ENCODE measurements at places on chromosomes 4 and X.

GRCh38 chrX:139828033-139828432 is 104.8 kb downstream of the ATP11C start:
- DNase-seq: no peak

DNA sequence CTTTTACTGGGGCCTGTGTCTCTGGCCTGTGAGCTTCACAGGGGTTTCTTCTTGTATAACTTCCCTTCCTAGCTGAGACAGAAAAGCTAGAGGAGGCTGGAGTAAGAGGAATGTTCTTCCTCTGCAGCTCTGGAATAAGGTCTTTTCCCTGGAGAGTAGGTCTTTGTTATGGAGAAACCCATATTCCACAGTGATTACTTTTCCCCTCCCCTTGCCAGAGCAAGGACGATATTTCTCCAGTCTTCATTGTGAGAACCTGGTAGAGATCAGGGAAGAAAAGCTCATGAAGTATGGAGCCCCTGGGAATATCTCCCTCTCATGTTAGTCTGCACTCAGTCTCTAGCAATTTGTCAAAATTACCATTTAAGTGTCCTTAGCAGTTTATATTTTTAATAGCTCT is 18.7 kb upstream of the GLRB start:
- DNase-seq: no peak

DNA sequence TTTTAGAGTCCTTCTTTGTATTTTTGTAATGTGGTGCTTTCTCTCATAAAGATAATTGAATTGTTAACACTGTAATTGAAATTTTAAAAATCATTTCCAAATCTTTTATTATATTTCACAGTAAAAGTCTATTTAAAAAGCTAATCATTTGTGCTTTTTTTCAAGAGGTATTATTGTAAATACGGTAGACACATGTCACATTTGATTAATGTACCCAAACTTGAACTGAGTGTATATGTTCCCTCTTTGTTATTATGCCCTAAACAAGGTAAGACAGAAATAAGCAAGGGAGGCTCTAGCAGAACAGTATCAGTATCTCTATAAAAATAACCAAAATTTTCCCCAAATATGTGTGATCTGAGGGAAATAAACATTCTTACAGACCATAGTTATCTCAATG is 21.5 kb upstream of the LARP1B start:
- DNase-seq: no peak

DNA sequence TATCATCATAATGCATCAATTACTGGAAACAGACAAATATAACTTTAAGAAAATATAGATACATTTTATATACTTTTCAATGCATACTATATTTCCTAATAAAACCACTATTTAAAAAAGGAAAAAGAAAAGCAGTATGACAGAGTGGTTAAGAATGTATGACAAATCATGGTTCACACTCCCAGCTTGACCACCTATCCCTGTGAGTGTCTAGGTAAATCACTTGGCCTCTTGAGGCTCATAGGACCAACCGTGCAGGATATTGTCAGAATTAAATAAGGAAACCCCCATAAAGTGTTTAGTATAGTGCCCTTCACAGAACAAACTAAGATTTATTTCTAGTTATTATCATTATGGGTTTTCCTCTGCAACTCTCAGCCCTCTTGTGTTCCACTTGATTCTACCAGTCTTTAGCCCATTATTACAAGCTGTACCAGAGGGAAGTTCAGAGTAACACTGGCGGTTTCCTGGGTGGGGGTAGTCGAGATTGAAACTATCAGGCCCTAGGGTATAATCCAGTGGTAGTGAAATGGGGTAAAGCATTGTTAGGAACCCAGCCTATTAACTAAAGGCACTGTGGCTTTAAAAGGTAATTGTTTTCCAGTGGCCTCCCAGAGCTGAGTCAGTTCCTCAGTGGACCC is 55.5 kb upstream of the PAK3 start:
- no peak for DNase-seq

DNA sequence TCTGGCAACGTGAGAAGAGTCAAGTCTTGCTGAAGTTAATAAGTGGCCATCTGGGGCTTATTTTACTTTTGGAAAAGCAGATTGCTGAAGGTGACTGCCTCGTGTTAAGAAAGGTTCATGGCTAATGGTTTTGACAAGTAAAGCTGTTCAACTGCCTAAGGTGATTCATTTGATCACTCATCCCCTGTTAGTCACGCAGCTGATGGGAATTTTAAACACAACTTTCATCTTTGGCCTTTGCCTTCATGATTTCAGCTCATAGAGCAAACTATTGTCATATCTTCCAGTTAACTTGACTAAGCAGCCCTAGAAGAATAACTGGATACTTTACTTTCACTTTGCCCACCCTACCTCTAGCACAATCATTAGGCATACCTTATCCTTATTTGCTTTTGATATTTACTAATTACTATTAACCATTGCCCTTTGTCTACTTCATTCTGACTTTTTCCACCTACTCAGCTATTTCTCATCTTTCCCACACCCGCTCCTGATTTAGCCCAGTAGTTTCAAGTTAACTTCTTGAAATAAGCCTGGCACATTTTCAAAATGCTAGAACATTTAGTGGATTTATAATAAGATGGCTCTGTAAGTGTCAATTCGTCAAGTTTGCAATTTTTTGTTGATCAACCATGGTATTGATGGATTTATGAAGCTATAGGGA is 170.6 kb upstream of the S100G start:
- no peak for DNase-seq

- no peak for DNase-seq
These were observed 37.0 kb upstream of the ATP6AP2 start for GRCh38 chrX:40543661-40544328.

GRCh38 chr4:25466966-25467697 is 90.1 kb downstream of the ANAPC4 start:
- DNase-seq: no peak

GRCh38 chr4:176735300-176735699 is 57.4 kb downstream of the VEGFC start:
- no peak for DNase-seq

DNA sequence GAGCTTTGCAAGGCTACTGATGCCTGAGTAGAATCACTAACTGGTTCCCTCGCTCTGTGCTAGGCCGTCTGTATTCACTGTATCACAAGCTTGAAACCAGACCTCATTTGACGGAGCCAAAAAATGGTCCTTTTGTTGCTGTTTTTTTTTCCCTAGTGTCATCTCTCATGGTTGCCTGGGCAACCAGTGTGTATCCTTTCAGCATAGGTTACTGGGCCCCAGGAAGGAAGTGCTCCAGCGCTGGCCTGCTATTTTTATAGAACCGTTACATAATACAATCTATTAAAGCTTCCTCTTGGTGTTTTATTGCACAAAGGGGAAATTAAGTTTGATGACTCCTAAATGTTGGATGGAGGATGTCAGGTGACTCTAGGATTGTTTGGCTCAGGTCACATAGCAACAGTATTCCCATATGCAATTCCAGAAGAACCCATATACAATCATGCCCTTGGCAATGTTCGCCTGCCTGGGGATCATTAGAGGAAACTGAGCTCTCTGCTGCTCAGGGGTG is 220.4 kb downstream of the SPRY1 start:
- no peak for DNase-seq

DNA sequence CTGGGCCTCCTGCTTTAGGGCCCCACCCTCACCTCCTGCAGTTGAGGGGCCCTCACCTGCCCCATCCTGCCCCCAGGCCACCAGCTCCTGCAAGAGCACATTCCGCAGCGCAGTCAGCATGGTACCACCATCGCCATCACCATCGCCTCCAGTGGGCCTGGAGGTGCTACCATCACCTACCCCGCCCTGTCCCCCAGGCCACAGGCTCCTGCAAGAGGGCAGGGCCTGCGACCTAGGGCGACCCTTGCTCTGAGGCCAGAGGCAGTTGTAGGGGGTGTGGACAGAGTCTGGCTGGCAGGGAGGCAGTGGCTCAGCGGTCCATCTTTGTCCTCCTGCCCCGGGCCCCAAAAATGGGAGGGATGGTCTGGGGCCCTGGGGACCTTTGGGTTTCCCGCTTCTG is 3.9 kb upstream of the HAUS7 start:
- DNase-seq: no peak

DNA sequence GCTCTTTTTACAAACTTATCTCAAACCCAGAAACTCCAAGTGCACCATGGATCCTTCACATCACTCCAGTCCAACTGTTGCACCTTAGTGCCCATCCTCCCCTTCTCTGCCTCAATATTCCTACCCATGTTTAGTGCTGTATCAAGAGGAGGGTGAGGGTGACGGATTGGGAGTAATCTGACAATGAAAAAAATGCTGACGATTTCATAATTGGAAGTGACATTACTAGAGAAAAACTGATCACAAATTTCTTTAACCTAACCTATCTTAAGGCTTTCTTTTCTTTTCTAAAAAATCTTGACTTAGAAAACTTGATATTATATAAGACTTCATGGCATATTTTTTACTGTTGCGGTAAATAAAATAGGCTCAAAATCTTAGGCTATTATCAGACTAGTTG is 1.5 kb upstream of the DCAF12L2 start:
- no peak for DNase-seq

GRCh38 chr4:27397886-27398285 is 537.2 kb downstream of the STIM2 start:
- no peak for DNase-seq

- DNase-seq: no peak
These were observed 502.9 kb downstream of the ANKRD50 start for GRCh38 chr4:124209626-124210025.

- DNase-seq: no peak
These were observed 94.5 kb downstream of the CASK start for GRCh38 chrX:41828826-41829225.

DNA sequence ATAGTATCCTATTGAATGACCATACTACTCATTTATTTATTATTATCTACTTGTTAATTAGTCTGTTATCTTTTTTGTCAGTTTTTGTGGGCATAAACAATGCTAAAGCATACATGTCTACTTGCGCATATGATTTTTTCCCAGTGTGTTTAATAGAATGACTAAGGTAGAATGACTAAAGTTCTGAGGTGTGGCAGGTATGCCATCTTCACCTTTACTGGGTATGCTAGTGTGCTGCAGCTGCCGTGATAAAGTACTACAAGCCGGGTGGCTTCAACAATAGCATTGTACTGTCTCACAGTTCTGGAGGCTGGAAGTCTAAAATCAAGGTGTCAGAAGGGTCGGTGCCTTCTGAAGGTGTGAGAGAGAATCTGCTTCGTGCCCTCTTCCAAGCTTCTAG is 19.2 kb downstream of the CD38 start:
- DNase-seq: no peak

GRCh38 chr4:15740764-15741404 is 37.2 kb upstream of the CD38 start:
- DNase-seq: no peak

DNA sequence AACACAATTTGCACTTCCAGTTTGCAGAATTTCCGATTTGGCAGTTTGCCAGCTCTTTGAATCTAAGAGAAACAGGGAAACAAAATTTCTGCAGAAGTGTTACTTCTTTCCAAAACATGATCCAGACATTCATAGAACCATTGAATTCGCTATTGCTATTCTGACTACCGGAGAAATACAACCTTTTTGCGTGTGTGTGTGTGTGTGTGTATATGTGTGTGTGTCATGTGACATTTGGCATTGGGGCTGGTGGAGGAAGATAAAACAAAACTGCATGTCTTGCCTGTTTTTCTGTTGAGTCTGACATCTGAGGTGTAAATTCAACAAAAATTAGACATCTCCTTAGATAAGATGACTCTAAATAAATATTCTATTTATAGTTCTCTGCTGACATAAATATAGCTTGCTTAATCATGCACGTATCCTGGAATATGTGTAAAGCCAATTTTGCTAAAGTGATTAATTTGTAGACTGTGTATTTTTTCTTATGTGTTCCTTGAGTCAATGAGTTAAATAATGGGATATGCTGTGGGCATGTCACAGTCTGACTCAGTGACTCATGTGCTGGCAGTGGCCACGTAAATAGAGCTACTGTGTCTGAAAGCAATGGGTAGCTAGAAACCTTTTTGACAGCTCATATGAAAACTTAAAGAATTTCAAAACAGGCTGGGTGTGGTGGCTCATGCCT is 98.9 kb downstream of the HPGD start:
- no peak for DNase-seq

GRCh38 chrX:104137496-104137895 is 19.3 kb downstream of the SLC25A53 start:
- DNase-seq: no peak

DNA sequence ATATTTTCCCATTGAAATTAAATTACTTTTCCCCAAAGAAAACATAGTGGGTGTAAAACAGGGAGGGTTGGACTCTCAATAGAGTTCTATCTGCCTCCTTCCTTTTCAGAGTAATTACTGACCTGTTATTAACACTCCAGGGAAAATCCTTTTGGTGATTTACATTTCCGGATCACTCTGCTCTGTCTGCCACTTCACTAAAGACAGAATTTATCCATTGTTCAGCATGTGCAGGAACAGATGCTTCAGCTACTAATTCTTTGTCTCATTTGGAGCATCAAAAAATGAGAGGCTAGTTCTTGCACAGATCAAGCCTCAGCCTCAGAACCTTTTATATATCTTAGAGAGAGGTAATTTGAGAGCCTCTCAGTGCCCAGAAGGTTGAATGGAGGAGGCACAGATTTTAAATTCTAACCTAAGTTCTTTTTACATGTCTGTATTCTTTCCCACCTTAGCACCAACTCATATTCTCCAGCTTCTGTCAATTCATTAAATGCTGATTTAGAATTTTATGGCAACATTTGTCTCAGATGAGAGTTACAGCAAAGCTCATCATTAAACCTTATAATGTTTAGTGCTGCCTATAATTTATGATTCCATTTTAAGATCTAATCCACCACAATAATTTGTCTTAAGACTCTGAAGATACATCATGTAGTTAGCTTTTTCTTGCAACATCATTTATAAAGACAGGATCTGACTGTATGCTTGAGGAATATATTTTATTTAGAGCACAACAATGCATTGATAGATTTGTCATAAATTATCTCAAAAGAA is 1494.4 kb downstream of the STIM2 start:
- no peak for DNase-seq

DNA sequence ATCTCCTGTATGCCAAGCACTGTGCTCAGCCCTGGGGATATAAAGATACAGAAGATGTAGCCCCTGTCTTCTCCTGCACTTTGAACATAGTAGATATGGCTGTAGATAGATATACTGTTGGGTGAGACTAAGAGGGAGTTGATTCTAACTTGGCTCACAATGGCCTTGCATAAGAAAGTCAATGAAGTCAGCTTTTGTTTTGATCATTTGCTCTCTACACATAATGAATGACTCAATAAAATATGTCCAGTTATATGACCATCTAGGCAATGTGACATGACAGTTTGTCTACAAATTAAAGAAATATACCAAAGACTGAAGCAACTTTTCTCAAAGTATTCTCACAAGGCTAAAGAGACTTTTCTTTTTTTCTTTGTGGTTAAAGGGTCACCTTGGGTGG is 147.6 kb upstream of the DIPK2B start:
- DNase-seq: no peak

GRCh38 chr4:86892636-86892960 is 376 bp upstream of the C4orf36 start:
- DNase-seq: no peak

GRCh38 chr4:182925298-182925757 is 8.1 kb upstream of the DCTD start:
- DNase-seq: peak; percentile 48

Data from brain pericyte (primary cell).